ENCODE measurements at places on chromosomes 2 and 18. TPM values are rescaled to one million over a fixed set of nuclear protein-coding genes. Genes with fewer than 3 reads are reported as not detected.

GRCh38 chr2:36695746-36696415 is 626 bp upstream of the VIT start:
- no peak for DNase-seq

- no peak for DNase-seq
Measured at GRCh38 chr2:236601316-236602202, 31.9 kb downstream of the ACKR3 start.

DPP4 gene
- 30.3 TPM for polyA plus RNA-seq

GRCh38 chr2:85418132-85419008 is at the start of gene SH2D6:
TSS of gene SH2D6 (plus strand) at chr2:85418714. CDS start at chr2:85429466, 10,752 bp downstream.
- peak; percentile 77 for DNase-seq

PXDN gene
- polyA plus RNA-seq = not detected

GRCh38 chr2:204207866-204208265 is 271.3 kb downstream of the ICOS start:
- DNase-seq = no peak

INHBB gene
- polyA plus RNA-seq = not detected

DNA sequence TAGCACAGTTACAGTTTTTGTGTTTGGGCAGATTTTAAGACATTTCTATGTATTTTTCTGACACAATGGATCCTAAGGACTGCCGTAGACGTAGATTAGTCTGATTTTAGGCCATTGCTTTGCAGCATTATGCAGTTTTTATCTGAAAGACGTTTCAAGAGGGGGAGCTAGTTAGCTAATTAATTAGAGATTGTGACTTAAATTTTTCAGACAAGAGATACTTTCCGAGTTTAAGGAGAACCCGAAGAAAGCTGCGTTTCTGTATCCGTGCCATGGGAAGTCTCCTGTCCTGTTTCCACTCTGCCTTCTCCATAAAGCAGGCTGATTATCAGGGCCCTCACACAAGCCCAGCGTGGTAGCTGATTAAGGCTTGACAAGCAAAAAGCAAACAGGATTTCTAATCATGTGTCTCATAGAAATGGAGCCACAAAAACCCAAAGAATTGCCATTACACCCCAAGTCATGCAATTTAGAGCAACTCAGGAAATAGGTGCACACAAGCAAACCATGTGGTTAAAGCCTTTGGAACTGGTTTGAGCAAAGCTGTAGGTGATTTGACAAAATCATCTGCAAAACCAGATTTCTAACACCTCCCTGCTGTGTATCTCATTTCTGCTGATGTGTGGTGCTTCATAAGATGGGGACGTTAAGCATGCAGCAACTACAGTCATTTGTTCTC is 808.1 kb downstream of the RNF144A start:
- DNase-seq = no peak

DNA sequence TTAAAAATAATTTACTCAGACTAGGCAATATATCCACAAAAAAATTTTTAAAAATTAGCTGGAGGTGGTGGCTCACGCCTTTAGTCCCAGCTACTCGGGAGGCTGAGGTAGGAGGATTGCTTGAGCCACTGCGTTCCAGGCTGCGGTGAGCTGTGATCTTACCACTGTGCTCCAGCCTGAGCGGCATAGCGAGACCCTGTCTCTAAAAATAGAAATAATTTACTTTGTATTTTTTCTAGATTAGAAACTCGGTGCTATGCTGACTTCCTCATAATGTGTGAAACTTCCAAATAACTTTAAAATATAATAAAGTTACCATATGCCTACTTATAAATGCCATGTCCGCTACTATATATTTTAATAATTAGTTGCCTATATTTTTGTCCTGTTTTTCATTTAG is 6.7 kb downstream of the PPIG start:
- DNase-seq = no peak

- no peak for DNase-seq
Measured at GRCh38 chr2:219991116-219991515, 363.7 kb downstream of the SLC4A3 start.

DNA sequence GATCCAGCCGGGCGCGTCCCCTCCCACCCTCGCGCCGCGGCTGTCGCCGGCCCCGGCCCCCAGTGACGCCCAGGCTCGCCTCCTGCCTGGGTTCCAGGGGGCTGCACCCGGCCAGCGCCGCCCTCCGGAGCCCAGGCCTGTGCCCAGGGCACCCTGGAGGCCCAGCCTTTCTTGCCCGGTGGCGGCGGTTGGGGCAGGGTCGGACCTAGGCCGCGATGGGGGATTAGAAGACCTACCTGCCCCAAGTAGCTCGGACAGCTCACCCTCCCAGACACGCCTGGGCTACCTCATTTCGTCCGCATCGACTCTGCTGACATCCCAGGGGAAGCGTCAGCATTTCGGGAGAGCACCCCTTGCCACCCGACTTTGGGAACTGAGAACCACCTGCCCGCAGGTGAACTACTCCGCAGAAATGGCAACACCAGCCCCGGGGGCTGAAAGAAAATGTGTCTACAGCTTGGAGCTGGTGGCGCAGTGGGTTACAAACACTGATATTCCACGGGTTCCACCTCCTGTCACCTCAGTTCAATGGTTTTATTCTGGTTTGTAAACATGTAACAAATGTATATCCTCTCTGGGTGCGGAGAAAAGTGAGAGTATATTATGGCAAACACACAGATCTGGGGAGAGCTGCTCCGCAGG is 834 bp upstream of the ARL4C start:
- DNase-seq = no peak

POTEI gene
- polyA plus RNA-seq = not detected

PLEK gene
- polyA plus RNA-seq = 2.2 TPM

GRCh38 chr2:125092276-125093009 is 1067.4 kb downstream of the CNTNAP5 start:
- DNase-seq = no peak

DNA sequence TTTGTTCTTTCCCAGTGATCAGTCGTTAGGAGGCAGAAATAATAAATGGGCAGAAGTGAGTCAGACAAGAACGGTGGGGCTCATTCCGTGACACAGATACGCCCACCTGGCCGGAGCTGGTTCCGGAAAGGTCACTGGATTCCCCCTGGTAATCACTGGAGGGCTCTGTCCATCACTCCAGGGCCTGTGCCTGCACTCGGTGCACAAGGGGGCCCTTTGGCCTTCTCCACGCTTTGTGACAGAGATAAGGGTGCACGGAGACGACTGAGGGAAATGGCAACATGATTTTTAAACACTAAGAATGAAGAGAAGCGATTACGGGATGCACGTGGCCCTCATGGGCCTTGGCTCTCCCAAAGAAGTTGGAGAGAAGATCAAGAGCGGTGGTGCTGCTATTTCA is 84.4 kb downstream of the PTGR3 start:
- no peak for DNase-seq

- no peak for DNase-seq
Measured at GRCh38 chr2:99822474-99823207, 319.7 kb downstream of the AFF3 start.

LYG1 gene
- not detected for polyA plus RNA-seq

ELOA2 gene
- not detected for polyA plus RNA-seq

IL18R1 gene
- 6.9 TPM for polyA plus RNA-seq

DNA sequence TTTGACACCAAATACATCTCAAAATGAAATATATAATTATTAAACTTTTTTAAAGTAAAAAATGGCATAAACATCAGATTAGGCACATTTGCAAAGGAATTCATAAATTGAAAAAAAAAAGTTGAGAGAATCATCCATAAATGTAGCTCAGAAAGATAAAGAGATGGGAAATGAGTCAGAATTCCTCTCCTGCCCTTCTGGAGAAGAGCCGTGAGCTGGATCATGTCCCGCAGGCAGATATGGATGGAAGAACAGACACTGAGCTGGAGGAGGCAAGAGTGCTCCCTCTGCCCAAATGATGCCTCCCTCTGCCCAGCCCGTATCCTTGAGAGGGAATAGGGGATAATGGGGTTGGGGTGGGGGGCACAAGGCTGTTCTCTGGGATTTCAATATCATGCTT is 190.9 kb downstream of the TFCP2L1 start:
- no peak for DNase-seq

DNA sequence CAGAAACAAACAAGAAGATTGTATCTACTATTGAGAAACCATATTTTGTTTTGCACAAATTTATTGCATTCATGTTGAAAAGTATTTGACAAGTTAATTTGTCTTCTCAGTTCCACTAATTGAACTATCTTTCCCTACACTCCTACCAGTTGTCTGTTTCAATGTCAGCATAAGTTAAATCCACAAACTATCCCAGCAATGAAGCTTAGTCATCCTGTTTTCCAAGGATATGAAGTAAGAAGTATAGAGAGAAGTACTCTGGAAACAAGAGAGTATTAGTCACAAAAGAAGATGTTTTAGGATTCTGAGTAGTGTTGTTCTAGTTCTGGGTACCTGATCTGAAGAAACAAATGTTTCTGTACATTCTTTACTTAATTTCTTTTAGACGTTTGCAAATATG is 261.6 kb upstream of the ZNF804A start:
- no peak for DNase-seq

DNA sequence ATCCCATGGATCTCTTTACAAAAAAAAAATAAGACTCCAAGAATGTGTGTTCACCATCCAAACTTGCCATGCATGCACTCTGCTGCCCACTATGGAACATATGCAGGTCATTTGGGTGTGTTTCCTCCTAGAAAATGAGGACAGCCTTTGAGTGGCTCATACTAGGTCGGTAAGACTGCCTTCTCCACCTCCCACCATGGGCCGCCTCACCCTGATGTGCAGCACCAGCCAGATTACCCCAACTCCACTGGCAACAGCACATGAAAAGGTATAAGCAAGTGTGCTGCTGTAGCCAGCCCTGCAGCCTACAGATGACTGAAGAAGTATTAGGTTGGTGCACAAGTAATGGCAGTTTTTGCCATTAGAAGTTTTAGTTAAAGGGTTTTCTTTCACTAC is 214.2 kb downstream of the ATAD2B start:
- no peak for DNase-seq

- no peak for DNase-seq
Measured at GRCh38 chr2:201444746-201445465, 6.4 kb downstream of the TRAK2 start.

DNA sequence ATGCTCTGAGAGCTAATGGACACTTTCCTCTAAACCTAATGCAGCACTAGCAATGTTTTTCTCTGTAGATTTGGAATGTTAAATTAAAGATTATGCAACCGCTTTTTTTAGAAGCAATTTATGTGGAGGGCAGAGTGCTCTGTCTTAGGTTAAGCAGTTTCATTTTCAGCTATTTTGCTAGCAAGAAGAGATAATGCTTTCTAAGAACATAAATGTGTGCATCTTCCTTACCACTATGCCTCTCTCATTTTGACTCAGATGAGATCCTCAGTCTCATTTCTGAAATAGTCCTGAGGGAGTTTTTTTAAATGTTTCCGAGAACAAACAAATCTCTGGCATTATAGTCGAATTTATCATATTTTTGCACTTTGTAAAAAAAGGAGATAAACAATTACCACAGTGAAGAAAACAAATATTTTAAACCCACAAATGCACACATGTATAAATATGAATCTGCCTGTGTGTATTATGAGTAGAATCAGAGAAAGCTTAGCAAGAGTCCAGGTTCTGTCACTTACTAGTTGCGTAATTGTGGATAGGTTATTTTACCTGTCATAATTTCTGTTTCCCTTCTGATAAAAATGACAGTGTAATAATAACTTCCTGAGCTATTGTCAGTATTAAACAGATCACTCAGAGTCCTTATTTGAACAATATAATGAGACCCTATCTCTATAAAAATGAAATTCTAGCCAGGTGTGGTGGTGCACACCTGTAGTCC is 207.7 kb upstream of the CRIM1 start:
- DNase-seq = no peak

- DNase-seq = no peak
Measured at GRCh38 chr2:114025030-114025429, 135.1 kb downstream of the ACTR3 start.

DIPK1C gene
- not detected for polyA plus RNA-seq

DNA sequence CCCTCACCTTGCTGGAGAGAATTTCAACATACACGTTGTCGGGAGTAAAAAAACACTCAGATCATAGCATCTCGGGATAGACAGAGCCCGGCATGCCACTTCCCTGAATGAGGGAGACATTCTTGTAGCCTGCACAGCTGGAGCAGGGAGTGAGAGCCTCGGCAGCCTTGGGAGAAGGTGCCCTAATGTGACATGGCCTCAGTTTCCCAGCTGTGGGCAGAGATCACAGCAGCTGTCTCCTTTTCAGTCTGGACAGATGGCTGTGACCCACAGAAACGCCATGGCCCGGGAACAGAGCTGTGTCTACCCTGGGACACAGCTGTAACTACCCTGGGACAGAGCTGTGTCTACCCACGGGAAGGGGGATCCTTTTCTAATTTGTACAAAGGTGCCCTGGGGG is 55.9 kb downstream of the HS1BP3 start:
- DNase-seq = no peak

DNA sequence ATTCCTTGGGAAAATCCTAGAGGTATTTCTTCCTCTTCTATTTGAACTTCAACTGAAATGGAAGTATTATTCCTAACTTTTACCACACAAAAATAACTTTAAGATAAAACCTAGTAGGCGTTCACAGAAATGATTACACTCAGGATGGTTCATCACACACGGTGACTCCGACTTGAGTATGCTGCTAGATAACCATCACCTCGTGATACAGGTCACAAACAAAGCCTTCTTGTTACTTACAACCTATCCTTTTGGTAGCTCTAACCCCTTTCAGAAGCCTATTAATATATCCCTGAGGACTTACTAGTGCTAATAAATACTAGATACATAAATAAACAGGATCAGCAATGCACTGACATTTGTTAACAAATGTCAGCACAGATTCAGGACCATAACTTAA is 101.0 kb upstream of the DNER start:
- DNase-seq = no peak

GRCh38 chr18:48002933-48003365 is 72.5 kb upstream of the SMAD2 start:
- DNase-seq = no peak

GRCh38 chr2:26989156-26989555 is 18.7 kb downstream of the MAPRE3 start:
- DNase-seq = no peak

- no peak for DNase-seq
Measured at GRCh38 chr2:67666386-67667053, 269.4 kb downstream of the ETAA1 start.

DNA sequence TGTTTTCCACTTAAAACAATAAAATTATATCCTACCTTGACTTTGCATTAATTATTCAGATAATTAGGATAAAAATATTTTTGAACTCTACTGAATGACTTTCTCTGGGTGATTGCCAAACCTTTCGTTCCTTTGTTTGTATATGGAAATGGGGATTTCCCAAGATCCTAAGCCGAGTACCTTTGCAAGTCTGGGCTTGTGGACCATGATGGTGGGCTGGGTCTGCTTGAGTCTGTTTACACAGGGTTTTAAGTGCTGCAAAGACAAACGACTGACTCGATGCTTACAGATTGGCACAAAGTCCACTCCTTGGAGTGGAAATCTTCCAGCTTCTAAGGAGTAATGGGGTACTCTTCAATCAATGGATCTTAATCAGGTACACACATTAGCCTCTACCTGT is 659.5 kb downstream of the TSN start:
- DNase-seq = no peak

GRCh38 chr2:203164311-203164935 is 74.4 kb upstream of the CYP20A1 start:
- no peak for DNase-seq

CGREF1 gene
- not detected for polyA plus RNA-seq
